Heart right ventricle (tissue), 16 donors: ENCODE measurements at places on chromosomes 11 and 22. TPM values are rescaled to one million over a fixed set of nuclear protein-coding genes. Genes with fewer than 3 reads are reported as not detected.

- DNase-seq: no peak
- peaks cover 11% of the 10 kb centered on the region for H3K27me3 ChIP-seq
- peaks cover 1% of the 10 kb centered on the region for H3K4me1 ChIP-seq
- no peak overlapping the region for H3K27ac ChIP-seq
Observed at GRCh38 chr11:123241874-123242543, 47.0 kb upstream of the CLMP start.

CRYBB2 gene
- not detected for total RNA-seq

- H3K36me3 ChIP-seq: peaks cover 39% of the 10 kb centered on the region
- no peak overlapping the region for H3K27ac ChIP-seq
- no peak for DNase-seq
- no peaks in the 10 kb centered on the region for H3K27me3 ChIP-seq
Observed at GRCh38 chr11:16745950-16746605, 7.6 kb downstream of the C11orf58 start.

FXYD2 gene
- 1.1 TPM for total RNA-seq

APOA5 gene
- total RNA-seq: not detected

NUP50 gene
- 19.0 TPM for total RNA-seq

DNA sequence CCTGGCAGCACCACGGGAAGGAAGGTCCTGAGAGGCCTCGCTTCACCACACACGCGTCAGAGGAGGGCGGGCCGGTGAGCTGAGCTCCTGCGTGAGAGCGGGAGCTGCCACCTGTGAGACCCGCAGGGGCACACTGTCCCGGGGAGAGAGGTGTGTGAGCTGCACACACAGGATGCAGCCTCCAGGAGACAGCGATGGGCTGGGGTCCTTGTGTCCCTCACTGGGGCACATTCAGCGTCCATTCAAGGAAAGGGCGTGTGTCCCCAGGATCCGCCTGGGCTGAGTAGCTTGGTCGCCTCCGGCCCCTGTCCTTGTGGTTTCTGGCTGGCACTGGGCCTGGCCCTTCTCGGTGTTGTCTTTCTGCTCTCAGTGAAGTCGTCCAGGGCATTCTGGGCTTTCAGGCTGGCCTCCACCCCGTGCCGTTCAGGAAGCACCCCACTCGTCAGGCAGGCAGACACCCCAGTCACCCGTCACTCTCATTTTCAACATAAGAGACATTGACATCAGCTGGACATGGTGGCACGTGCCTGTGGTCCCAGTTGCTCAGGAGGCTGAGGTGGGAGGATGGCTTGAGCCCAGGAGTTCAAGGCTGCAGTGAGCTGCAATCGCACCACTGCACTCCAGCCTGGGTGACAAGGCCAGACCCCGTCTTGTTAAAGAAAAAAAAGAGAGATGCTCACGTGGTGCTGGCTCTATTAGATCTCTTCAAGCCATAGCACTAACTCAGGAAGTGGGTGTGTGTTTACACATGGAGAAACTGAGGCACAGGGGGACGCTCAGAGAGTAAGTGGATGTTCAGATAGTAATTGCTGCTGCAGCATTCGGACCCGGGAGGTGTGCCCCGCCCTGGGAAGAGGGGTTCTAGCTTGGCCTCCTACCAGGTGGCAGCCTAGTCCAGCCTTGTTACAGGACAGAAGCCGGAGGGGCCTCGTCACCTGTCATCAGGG lies 1081.6 kb downstream of the BRD1 start:
- H3K4me1 ChIP-seq: no peaks in the 10 kb centered on the region
- H3K36me3 ChIP-seq: no peaks in the 10 kb centered on the region
- H3K4me3 ChIP-seq: no peak overlapping the region
- no peak overlapping the region for H3K27ac ChIP-seq

CEP57 gene
- 27.9 TPM for total RNA-seq
